Cerebellar nuclear complex (tissue), 1 donor: ENCODE measurements at places on chromosomes 6 and 20.

DNA sequence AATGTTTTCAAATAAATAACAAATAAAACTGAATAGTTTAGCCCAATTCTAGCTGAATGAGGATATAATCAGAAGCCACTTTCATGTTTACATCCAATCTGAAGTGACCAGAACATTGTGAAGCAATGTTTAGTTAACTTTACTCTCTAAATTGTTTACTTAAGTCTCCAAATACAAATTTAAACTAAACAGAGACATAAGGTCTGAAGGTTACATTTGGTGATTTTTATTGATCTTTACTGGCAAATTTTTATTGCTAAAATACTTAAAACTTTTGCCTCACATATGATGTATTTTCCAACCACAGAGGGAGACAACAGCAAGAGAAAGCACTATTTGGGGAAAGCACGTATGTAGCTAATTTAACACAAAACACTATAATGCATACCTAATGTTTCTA lies 106.8 kb upstream of the THEMIS start:
- no peak for DNase-seq

DNA sequence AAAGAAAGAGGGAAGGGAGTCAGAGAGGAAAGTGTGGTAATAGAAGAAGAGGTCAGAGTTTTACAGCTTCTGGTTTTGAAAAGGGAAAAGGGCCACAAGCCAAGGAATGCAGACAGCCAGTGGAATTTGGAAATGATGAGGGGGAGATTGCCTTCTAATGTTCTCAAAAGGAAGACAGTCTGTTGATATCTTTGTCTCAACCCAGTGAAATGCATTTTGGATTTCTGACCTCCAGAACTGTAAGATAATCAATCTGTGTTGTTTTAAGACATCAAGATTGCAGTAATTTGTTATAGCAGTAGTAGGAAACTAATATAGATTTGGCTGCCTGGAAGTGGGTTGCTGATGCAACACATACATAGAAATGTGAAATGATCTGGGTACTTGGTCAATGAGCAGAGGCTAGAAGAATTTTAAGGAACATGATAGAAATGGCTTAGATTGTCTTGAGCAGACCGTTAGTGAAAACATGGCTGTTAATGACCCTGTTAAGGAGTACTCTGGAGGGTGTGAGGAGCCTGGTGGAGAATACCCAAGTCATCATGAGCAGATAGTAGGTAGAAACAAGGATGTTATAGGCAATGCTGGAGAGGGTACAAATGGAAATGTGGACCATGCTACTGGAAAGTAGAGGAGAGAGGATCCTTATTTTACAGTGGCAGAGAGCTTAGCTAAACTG lies 255.8 kb upstream of the RAB32 start:
- no peak for DNase-seq

- no peak for DNase-seq
Observed at GRCh38 chr6:159953091-159953601, 15.7 kb upstream of the IGF2R start.

- DNase-seq: no peak
Observed at GRCh38 chr6:57024321-57024720, 22.2 kb upstream of the KIAA1586 start.

DNA sequence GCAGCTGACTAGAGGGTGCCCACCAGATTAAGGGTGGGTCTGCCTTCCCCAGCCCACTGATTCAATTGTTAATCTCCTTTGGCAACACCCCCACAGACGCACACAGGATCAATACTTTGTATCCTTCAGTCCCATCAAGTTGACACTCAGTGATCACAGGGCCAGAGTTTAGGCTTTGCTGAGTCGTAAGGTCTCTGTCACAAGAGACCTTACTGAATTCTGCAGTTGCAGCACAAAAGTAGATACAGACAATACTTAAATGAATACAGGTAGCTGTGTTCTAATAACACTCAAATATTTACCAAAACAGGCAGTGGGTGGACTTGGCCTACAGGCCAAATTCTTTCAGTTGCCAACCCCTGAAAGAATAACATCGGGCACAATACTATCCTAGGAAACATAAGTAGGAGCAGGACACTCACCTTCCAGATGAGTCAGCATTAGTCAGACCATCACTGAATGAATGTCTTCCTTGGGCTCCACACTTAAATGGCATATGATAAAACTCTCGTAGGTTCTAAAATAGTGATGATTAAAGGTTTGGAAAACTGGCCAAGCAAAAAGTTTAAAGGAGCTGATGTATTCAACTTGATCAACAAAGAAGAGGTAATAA lies 190.0 kb downstream of the UBE3D start:
- no peak for DNase-seq

DNA sequence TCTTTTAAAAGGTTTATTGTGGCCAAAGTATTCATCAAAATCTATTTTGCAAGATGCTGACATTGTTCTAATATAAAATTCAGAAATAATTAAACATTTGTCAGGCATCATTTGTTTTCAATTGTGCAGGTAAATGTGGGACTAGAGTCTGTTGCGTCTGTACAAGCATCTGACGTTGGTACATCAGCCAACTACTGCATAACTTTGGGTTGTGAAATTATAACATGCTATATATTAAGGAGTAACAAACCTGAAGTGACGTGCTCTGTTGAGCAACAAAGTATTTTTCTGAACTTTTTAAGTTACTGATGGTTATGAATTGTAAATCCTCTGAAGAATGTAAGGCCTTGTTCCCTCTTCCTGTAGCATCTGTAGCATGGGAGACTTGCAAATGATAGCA lies 66.0 kb downstream of the RNF182 start:
- no peak for DNase-seq

- DNase-seq: no peak
Observed at GRCh38 chr6:118708055-118708454, 56.7 kb upstream of the CEP85L start.

- no peak for DNase-seq
Observed at GRCh38 chr6:156068881-156069280, 613.2 kb upstream of the NOX3 start.

- no peak for DNase-seq
Observed at GRCh38 chr6:3228771-3229565, 1.5 kb upstream of the TUBB2B start.
